ENCODE measurements at places on chromosomes 11 and 22.
A peak's percentile ranks its signal among the peaks of the same experiment; 100 is the strongest.

DNA sequence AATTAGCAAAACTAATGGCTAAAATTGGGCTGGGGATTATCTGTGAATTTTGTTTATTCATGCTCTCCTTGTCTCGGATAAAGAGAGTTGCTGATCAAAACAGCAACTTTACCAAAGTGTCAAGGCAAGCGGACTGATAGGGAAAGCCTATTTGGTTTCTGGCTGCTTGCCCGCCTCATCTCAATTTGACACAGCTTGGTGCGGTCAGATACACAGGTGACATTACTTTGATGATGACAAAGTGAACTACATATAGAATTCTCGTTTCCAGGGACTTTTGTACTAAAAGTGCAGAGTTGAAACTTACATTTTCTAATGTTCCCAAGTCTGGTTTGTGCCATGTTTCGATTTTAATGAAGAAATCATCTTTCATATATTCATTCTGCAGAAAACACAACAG lies 22.8 kb downstream of the PITPNB start:
- DNase-seq: no peak

- no peak for DNase-seq
Measured at GRCh38 chr11:72633068-72633467, 41.2 kb downstream of the PDE2A start.

GRCh38 chr11:47705721-47706120 lies 9.4 kb downstream of the AGBL2 start:
- DNase-seq: no peak

- DNase-seq: no peak
Measured at GRCh38 chr11:60084631-60085273, 3.7 kb upstream of the MS4A2 start.

DNA sequence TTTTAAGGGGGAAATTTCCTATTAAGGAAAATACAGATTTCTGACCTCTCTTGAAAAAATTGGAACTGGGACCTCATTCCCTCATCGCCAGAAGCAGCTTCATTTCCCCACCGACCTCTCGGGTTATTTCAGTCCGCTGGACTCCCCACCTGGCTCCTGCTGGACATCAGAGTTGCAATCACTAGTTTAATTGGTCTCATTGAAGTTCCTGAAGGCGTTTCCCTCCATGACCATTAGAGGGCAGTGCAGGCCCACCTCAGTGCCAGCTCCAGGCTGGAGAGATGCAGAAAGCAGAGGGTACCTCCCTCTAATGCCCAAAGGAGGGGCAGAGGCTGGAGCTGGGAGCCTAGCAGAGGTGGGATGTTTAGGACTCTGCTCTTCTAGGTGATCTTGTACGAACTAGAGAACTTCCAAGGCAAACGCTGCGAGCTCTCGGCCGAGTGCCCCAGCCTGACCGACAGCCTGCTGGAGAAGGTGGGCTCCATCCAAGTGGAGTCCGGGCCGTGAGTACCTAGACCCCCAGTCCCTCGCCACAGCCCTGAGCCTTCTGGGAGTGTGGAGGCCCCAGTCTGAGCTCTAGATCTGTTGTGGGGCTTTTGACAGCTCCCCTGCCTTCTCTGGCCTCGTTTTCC lies 2.7 kb downstream of the CRYBB3 start:
- DNase-seq: peak; percentile 65

GRCh38 chr22:27554106-27554811 lies 247.3 kb downstream of the MN1 start:
- DNase-seq: no peak

- no peak for DNase-seq
Measured at GRCh38 chr11:71998061-71998460, 648 bp upstream of the IL18BP start.

GRCh38 chr11:82233201-82233600 lies 500.5 kb downstream of the FAM181B start:
- no peak for DNase-seq

- peak; percentile 60 for DNase-seq
Measured at GRCh38 chr11:1336836-1337646, 27.6 kb upstream of the TOLLIP start.

DNA sequence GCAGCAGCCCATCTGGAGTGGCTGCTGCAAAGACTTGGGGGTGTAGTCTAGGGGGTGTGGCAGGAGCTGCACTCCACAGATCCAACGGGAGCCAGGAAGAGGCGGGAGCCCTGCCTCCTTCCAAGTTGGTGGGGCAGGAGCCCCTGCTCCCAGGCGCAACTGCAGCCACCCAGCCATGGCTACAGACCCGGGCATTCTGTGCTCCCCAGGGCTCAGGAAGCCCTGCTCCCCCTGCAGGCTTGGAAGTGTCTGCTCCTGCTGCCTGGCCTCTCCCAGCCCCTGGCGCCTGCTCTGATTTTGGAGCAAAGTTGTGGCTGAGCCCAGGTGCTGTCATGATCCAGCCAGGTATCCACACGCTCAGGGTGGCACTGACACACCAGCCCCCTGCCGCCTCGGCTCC lies 58.5 kb downstream of the CCDC34 start:
- DNase-seq: no peak

DNA sequence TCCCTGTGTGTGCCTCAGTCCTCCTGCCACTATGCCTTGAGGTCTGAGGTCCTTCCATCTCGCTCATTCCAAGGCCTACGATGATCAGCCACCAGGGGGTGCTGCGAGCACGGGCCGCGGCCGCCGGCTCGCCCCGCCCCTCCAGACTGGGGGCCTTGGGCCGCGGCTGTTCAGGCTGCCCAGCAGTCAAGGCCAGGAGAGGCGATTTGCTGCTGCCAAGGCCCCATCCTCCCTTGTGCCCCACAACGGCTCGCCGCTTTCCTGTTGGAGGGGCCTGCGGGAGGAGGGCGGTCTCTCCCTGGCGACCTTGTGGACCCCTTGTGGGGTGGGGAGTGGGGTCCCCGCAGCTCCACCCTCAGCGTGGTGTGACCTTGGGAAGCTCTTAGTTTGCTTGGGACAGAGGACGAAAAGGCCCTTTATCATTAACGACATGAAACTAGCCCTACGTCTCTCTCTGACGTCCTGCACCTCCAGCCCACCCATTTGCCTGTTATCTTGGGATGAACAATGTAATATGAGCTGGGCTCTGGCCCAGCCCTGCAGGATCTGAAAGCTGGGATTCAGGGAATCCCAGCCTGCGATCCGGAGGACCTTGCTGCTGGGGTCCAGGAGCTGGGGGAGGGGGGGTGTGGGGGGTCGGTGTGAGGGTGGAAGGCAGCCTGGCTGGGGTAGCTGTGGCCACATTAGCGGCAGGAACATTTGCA lies 5.3 kb upstream of the GALR3 start:
- DNase-seq: peak; percentile 90

GRCh38 chr22:28019360-28019759 lies 100.3 kb upstream of the PITPNB start:
- DNase-seq: no peak

DNA sequence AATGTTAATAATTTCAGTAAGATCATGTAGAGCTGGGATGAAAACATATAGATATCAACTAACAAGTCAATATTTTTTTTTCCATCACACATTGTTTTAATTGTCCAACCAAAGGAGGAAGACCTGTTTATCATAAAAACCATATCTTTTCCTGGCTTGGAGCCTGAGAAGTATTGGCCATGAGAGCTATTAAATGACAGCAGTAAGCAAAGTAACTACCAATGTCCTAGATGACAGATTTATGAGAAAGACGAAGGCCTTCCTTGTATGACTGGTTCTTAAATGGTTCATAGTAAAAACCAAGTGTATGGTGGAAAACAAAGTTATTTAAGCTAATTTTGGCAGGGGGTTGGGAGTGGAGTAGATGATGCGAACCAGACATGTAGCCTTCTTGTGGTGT lies 1147.1 kb upstream of the TENM4 start:
- no peak for DNase-seq

- DNase-seq: no peak
Measured at GRCh38 chr11:12962306-12962705, 46.8 kb upstream of the RASSF10 start.

GRCh38 chr11:65503949-65504673 lies 5.3 kb downstream of the MALAT1 start:
- DNase-seq: no peak

GRCh38 chr11:124535552-124536232 lies 7.8 kb downstream of the OR8B12 start:
- no peak for DNase-seq

GRCh38 chr11:62726915-62727164 lies 417 bp downstream of the HNRNPUL2 start:
- DNase-seq: no peak

DNA sequence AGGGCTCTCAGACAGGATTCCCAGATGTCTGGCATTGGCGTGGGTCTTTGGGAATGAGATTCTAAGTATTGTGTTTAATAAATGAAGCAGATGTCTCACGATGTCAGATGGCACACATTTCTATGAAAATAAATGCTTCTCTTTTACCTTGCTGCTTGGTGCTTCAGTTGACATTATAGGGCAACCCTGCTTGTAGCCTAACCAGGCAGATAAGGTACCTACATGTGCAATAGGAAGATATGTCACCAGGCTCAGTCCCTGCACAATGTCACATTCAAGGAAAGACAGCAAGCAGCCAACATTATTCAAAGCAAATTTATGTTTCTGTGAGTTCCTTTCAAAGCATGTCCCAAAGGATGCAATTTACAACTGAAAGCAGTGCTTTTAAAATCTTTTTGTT lies 43.4 kb upstream of the SYN3 start:
- DNase-seq: no peak

GRCh38 chr22:35621451-35621850 lies 4.3 kb upstream of the MB start:
- no peak for DNase-seq

GRCh38 chr11:105456950-105457349 lies 152.9 kb upstream of the GRIA4 start:
- no peak for DNase-seq

DNA sequence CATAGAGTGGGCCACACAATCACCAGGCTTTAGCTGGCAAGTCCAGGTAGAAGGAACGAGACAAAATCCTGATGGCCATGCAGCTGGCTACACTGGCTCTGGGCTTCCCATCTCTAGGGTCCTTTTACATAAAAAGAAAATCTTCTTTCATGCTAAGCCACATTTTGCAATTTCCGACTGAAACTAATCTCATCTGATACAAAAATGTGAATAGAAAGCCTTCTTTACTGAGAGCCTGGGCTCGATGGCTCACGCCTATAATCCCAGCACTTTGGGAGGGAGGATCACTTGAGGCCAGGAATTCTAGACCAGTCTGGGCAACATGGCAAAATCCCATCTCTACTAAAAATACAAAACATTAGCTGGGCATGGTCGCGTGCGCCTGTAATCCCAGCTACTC lies 67.2 kb downstream of the MICAL3 start:
- no peak for DNase-seq

DNA sequence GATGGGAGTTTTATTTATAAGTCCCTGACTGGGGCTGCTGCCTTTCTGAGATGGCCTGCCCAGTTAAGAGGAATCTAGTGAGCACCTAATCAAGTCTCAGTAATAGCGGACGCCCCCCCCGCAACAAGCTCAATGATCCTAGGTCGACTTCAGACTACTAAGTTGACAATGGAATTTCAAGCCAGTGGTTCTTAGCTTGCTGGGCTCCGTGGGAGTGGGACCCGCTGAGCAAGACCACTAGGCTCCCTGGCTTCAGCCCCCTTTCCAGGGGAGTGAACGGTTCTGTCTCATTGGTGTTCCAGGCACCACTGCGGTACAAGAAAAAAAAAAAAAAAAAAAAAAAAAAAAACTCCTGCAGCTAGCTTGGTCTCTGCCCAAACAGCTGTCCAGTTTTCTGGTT lies 156.8 kb upstream of the CARD18 start:
- no peak for DNase-seq

DNA sequence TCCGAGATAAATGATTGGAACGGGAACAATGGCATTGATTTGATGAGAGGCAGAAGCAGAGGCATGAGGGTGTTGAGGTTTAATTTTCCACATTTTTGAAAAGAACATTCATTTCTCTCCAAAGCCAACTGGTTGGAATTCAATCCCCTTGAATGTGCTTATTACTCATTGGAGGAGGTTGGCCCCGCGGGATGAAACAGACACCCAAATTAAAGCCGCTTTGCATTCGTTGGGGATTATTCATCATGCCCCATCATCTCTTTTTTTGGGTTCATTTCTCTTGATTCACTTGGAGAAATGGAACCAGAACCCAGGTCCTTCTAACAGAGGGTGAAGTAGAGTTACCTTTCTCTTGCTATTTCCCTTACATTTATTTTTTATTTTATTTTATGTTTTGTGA lies 47.6 kb upstream of the PARVG start:
- DNase-seq: no peak

DNA sequence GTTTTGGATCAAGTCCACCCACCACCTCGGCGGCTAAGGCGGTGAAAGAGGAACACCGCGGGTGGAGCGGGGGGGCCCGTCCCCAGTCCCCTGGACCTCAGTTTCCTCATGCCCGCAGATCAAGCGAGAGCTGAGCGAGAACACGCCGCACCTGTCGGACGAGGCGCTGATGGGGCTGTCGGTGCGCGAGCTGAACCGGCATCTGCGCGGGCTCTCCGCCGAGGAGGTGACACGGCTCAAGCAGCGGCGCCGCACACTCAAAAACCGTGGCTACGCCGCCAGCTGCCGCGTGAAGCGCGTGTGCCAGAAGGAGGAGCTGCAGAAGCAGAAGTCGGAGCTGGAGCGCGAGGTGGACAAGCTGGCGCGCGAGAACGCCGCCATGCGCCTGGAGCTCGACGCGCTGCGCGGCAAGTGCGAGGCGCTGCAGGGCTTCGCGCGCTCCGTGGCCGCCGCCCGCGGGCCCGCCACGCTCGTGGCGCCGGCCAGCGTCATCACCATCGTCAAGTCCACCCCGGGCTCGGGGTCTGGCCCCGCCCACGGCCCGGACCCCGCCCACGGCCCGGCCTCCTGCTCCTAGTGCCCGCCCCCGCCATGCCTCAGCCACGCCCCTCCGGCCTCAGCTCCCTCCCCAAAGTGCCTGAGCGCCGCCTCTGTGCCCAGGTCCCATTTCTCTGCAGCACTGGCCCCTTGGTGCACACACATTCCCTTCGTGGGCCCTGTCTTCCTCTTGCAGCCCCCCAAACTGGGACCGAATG lies 12.7 kb downstream of the MAFF start:
- peak; percentile 72 for DNase-seq

GRCh38 chr22:25802018-25802417 lies 60.0 kb downstream of the MYO18B start:
- no peak for DNase-seq

GRCh38 chr11:60952742-60953170 lies 780 bp upstream of the SLC15A3 start:
- DNase-seq: no peak

- DNase-seq: no peak
Measured at GRCh38 chr11:17745023-17745772, 10.6 kb downstream of the KCNC1 start.
